Frontal cortex (tissue), 4 donors: ENCODE measurements at places on chromosomes 1 and 21. TPM values are rescaled to one million over a fixed set of nuclear protein-coding genes. Genes with fewer than 3 reads are reported as not detected.

The KCNK1 gene
- 4.9 TPM for total RNA-seq

The GDAP2 gene
- total RNA-seq: 75.4 TPM

The CACNA1E gene
- 64.4 TPM for total RNA-seq

The AGT gene
- total RNA-seq: 4.1 TPM

The FCRLB gene
- 1.2 TPM for total RNA-seq
